ENCODE measurements at places on chromosomes 12 and 14. TPM values are rescaled to one million over a fixed set of nuclear protein-coding genes. Genes with fewer than 3 reads are reported as not detected.

- no peak for ATAC-seq
These were observed 369.0 kb downstream of the ATP23 start for GRCh38 chr12:58310368-58310767.

DNA sequence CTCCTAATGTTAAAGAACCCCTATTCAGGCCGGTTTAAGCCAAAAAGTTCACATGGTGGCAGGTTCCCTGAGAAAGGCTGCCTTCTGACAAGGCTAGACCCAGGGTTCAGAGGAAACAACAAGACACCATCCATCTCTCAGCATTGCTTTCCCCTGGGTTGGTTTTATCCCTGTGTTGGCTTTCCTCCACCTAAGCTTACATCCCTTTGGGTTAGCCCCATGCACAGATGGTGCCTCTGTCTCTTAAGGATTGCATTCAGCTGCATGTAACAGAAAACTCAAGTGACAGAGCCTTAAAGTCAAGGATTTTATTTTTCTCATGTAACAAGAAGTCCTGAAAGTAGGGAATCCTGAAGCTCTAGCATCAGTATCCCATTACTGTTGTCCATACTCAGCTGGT, 42.8 kb upstream of the RIN3 start:
- ATAC-seq: no peak

DNA sequence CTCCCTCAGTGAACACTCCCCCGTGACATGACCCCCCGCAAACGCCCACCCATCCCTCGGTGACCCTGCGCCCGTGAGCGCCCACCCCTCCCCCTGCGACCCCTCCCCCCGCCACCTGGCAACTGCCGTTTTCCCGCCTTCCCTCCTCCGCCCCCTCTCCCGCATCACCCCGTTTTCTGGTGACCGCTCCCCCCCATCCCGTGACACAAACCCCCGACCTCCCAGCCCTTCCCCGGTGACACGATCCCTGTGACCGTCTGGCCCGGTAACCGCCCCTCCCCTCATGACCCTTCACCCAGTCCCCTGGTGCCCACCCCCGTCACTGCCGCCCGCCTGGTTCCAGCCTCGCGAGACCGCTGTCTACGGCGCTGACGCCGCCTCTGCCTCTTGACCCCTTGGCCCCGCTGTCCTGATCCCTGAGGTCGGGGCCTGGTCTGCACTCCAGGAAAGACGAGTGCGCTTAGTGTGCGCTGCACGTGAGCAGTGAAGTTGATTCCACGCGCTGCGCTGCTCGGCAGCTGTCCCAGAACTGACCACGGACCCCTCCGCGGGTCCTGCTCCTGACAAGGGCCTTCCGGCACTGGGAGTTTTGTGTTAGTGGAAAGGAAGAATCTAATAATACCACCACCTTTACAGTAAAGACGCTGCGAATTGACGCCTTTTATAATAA, 59.4 kb downstream of the DDX51 start:
- ATAC-seq: peak; percentile 53

DNA sequence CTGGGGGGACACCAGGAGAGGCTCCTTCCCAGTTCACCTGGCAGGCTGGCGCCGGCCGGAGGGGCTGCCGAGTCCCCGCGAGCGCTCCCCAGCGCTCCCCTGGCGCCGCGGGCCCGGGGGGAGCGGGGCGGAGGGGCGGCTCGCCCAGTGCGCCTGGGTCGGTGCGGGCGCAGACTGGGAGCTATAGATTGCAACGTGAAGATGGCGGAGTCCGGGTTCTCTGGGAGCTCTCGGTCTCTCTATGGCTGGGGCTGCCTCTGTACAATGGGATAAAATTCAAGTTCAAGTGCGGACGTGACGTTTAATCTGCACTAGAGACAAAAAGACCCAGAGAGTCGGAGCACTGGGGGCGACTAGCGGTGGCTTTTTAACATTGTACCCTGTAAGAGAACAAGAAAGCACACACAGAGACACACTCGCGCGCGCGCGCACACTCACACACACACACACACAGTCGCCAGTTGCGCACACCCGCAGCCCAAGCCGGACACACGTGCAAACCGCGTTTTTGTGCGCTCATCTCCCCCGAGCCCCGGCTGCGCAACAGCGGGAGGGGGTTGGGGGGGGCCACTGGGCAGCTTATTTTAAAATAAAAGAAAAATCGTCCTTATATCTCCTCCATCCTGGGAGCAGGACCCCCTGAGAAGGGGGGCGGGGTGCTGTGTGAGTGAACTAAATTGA, at the start of gene BCL11B:
BCL11B (minus strand) TSS at position 247 of the 681 bp plus-strand sequence. CDS start 979 bp downstream, outside the sequence.
- peak; percentile 78 for ATAC-seq

GRCh38 chr12:67437011-67437410, 167.9 kb downstream of the CAND1 start:
- no peak for ATAC-seq

DNA sequence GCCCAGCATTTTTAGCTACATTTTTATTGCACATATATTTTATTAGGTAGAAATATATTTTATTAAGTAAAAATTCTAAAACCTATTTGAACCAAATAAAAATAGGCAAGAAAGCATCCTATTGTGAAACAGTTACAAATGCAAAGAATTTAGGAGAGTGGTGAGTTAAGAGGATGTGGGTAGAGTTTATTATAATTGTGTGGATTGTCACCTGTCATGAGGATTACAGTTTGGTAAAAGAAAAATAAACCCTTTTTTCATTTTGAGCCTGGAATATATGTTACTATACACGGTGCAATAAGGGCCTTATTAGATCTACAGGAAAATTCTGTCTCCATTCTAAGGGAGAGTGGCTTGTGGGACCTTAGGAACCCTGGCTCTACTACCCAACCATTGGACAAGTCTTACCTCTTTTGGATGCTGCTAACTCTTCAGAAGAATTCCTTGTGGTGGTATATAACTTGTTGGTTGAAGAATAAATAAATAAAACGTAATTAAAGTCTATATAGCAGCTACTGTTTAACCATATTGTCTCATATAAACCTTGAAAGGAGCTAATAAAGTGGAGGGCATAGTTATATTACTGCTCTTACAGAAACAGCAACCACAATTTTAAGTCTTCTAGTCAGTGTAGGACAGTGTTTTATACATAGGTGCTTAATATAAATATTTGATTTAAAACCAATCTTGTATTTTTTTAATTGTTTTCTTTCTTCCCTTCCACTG, 67.8 kb downstream of the FGD4 start:
- ATAC-seq: no peak

The DACT1 gene
- 0.32 TPM for total RNA-seq

DNA sequence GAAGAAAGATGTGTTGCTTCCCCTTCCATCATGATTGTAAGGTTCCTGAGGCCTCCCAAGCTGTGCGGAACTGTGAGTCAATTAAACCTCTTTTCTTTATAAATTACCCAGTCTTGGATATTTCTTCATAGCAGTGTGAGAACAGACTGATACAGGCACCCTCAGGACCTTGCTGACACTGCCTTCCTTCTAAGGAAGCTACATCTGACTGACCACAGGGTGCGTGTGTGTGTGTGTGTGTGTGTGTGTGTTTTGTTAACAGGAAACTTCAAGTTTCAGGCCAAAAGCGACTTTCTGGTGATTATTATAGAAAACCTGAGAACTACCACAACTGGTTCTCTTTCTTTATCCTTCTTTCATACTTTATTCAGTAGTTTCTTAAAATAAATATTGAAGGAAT, 149.0 kb downstream of the CAPZA3 start:
- ATAC-seq: no peak

DNA sequence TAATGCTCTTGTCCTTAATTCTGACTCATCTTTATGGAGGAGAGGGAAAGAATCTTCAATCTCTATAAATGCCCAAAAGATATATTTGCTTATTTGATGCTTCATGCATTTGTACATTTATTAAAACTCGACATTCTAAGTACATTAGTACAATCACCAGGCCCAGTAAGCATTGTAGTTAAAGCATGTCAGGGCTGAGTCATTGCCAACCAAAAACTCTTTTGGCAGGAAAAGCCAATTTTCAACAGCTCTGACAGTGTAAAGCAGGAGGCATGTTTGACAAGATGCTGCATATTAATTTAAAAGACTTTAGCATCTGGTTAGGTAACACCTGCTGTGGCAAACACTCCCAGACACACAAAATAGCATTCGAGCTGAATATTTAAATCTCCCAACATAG, 290.9 kb downstream of the PPFIA2 start:
- ATAC-seq: no peak

GRCh38 chr14:102749393-102750305, 27.6 kb upstream of the TRAF3 start:
- peak; percentile 7 for ATAC-seq

DNA sequence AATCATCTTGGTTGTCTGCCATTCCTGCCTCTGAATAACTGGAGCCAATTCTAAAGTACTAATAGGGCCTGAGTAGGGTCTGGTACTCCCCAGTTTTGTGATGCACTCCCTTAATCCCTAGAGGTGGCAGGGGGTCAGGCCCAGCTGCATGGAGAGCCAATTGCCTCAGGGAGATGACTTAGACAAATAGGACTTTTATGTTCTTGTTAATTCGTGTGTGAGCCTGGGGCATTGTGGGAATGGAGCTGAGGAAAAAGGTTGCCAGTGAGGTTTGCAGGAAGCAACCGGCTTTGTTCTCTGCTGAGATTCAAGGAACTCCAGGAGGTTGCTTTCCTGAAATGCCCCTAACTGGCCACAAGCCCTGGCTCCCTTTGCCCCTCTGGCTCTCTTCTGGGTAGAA, 6.8 kb upstream of the DCD start:
- no peak for ATAC-seq

GRCh38 chr14:23708343-23708742, 72.2 kb downstream of the DHRS2 start:
- ATAC-seq: no peak

The HELB gene
- total RNA-seq: 2.1 TPM

DNA sequence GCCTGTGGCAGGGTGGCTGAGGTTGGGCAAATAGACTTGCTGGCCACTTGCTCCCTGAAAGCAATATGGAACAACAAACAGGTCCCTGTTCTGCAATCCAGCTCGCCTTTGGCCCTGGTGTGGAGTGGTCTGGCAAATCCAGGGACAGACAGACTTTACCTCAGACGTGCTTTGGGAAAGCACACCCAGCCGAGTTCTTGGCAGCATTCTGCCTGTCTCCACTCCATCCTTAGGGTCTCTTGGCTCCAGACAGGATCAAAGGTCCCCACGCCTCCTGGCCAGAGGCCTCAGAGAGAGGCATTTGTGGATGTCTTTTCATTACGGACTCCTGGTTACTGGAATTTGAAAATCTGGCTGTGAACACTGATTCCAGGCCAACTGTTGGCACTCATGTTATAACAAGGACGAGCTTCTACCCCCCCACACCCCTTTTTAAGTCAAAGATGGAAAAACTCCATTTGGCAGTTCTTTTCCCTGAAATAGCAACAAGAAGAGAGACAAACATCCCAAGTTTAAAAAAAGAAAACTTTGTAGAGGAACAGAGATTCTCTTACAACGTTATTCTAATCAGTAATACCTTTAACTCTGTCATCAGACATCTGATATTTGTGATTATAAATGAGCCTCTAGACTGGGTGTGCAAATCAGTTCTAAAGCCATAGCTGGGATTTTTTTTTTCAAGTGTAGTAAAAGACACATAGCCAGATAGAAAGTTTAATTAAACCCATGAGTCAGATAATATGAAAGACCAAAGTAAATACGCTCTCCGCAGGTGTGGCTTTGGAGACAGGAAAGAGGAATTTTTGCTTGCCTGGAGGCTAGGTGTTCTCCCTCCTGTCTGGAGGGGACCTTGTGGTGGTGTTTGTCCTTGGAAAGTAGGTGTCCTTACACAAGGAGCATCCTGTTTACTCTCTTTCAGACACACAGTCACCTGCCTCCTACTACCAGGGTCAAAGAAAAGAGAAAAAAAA, 60.7 kb downstream of the GALNT8 start:
- ATAC-seq: no peak

DNA sequence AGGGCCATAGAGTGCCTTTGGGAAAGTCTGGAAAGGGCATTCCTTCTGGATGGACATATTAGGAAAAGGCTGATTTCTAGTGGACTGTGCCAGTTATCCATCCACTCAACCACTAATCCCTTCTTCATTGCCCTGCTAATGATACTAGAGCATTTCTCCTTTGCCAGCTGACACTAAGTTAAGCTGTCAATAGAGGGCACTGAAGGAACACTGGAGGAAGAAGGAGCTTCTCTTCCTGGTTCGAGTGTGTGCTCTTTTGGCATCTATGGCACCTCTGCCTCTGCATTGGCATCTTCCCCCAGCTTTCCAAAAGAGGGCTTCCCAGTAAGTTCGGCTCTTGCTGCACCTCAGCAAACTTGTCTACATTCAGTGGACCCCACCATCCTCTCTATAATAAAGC, 165.4 kb downstream of the DERA start:
- no peak for ATAC-seq

DNA sequence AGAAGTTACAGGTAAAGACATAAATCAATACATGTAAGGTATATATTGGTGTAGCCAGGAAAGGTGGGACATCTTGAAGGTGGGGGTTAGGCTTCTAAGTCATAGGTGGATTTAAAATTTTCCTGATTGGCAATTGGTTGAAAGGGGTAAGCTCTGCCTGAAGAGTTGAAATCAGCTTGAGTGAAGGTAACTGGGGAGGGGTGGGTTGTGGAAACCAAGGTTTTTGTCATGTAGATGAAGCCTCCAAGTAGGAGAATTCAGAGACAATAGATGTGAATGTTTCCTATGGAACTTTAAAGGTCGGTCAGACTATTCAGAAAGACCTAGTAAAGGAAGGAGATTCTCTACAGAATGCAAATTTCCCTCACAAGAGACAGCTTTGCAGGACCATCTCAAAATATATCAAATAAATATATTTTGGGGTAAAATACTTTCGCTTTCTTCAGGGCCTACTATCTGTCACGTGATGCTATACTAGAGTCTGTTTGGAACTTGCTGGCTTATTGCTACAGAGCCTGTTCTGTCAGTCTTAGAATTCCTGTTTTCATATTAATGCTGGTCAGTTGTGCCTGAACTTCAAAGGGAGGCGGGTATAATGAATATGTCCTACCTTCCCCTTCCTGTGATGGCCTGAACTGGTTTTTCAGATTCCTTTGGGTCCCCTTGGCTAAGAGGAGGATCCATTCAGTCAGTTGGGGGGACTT, 20.6 kb upstream of the SPATA7 start:
- no peak for ATAC-seq

- ATAC-seq: no peak
These were observed 1.0 kb upstream of the NR4A1 start for GRCh38 chr12:52050116-52050757.

DNA sequence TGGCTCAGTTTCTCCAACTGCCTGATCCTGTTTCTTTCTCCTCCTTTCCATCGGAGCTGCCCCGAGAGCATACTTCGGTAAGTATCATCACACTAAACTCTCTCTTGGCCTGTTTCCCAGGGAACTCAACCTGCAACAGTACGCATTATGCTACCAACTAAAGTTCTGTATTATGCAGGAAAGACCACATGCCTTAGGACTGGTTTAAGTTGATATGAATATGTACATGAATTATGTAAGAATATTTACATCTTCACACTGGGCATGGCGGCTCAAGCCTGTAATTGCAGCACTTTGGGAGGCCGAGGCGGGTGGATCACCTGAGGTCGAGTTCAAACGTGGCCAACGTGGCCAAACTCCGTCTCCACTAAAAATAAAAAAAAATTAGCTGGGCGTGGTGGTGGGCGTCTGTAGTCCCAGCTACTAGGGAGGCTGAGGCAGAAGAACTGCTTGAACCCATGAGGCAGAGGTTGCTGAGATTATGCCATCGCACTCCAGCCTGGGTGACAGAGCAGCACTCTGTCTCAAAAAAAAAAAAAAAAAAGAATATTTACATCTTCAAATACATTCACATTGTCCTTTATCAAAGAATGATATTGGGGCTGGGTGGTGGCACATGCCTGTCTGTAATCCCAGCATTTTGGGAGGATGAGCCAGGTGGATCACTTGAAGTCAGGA, 31.9 kb upstream of the VPS33A start:
- ATAC-seq: no peak

Measured in esophagus mucosa (tissue), 1 donor.